Stimulated activated CD8-positive, alpha-beta memory T cell treated with anti-CD3 and anti-CD28 coated beads, Interleukin-4, amount 100 ng/mL, for 1 hour (primary cell): ENCODE measurements at places on chromosomes 7 and 10.

DNA sequence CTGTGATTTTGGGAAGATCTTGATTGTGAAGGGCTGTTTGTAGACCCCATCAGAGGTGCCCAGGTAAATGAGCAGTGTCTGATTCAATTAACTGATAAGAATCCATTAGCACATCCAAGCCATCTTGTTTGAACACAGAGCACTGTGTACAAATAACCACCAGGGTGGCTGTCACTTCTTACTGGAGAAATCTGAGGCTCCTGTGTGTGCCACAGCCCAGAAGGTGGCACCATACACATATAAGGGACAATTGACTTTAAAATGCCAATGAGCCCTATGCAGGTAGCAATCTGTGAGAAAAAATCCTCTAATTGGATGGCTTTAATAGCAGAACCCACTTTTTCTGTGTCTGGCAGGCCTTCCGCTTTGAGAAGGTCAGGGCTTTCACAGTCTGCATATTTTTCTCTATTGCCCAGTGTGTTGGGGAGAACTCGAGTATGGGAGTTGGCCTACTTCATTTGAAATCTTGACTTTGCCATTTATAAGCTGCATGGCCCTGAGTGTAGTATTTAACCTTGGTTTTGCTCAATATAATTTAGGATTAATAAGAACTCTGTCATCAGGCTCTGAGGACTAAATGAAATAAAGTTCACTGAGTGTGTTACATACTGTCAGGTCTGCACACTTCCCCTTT lies 517.4 kb downstream of the CCSER2 start:
- no peak for DNase-seq

- no peak for DNase-seq
Measured at GRCh38 chr10:18325889-18326531, 185.8 kb downstream of the CACNB2 start.

GRCh38 chr7:35691827-35692307 lies 3.1 kb downstream of the HERPUD2 start:
- no peak for DNase-seq

DNA sequence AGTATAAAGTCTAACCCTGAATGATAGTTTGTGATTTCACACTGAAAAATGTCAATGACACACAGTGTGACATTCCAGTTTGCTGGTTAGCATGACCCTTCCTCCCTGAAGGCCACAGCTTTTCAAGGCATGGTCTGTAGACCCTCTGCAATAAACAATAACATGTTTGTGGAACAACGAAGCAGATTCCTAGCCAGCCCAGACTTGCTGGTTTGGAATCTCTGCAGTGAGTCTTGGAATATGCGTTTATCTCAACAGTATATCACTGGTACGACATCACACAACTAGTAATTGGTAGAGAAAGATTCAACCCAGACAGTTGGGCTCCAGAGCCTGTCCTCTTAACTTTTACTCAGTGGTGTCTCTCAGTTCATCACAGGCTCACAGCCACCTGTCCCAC lies 23.7 kb upstream of the DUSP5 start:
- no peak for DNase-seq

GRCh38 chr10:5949009-5949759 lies 28.2 kb downstream of the IL15RA start:
- no peak for DNase-seq
